ENCODE measurements at places on chromosomes 12 and 14.
A peak's percentile ranks its signal among the peaks of the same experiment; 100 is the strongest.

DNA sequence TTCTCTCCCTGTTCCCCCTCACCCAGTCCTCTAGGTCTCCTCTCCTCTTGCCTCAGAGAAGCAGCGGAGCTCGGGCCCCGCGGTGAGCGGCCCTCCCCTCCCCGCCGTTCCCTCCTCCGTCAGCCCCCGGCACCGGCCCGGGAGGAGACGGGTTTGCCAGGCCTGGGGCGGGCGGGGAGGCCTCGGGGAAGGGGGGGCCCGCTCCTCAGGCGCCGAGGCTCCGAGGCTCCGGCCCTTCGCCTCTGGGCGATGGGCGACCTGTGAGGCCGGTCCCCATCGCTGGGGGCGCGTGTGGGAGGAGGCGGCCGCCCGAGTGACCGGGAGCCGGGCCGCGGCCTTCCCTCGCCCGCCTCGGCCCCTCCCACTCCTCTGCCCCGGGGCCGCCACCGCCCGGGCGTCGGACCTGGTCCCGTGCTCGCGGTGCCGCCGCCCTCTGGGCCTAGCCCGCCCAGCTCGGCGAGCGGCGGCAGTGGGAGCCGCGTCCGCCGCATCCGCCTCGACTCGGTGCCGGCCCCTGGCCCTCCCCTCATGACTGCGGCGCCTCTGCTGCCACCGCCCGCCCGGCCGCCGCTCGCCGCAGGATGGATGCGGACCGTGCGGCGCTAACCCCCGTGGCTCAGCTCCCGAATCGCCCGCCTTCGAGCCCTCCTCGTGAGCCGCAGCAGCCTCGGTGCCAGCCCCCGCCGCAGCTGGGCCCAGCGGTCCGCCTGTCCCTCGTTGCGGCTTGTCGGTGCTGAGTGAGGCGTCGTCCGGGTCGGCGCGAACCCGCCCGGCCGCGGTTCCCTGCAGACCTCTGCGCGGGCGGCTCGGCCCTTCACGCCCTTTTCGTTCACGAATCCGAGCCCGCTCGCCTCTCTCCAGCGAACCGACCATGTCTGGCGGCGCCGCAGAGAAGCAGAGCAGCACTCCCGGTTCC is 574 bp downstream of the WNK1 start:
- DNase-seq, result peak; percentile 70

- no peak for DNase-seq
Observed at GRCh38 chr14:96352708-96353107, 10.4 kb downstream of the ATG2B start.

DNA sequence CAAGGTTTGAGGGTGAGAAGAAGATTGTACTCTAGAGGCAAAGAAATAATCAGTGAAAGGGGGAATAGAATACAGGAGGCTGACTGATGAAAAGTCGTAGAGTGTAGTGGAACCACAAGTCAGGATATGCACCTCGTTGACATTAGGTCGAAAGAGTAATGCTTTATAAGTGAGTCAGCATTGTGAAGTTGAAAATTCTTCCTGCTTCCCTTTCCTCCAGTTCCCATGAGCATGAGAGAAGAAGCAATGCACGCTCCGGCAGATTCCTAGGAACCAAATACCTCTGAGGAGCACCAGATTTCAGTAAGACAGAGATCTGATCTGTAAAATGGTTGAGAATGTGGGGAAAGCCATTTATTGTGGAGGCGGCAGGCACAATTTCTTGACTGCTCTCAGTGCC is 16.5 kb downstream of the CCER1 start:
- DNase-seq, result no peak

GRCh38 chr14:32567543-32568384 is 238.7 kb downstream of the AKAP6 start:
- DNase-seq, result no peak

GRCh38 chr12:67523538-67523937 is 125.0 kb upstream of the DYRK2 start:
- no peak for DNase-seq

DNA sequence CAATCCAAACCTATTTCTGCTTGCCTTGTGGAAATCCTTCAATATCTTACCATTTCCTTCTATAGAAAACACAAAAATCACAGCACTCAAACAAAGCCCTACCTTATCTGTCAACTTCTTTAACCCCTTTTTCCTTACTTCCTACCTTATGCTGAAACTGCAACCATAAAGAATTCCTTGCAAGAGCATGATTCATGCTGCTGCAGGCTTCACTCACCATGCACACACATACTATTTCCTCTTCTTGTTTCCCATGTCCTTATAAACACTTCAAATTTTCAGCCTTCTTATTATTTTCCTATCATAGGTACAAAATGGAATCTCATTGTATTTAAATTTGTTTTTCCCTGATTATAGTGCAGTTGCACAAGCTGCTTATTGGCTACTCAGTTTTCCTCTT is 23.3 kb downstream of the LMNTD1 start:
- no peak for DNase-seq

DNA sequence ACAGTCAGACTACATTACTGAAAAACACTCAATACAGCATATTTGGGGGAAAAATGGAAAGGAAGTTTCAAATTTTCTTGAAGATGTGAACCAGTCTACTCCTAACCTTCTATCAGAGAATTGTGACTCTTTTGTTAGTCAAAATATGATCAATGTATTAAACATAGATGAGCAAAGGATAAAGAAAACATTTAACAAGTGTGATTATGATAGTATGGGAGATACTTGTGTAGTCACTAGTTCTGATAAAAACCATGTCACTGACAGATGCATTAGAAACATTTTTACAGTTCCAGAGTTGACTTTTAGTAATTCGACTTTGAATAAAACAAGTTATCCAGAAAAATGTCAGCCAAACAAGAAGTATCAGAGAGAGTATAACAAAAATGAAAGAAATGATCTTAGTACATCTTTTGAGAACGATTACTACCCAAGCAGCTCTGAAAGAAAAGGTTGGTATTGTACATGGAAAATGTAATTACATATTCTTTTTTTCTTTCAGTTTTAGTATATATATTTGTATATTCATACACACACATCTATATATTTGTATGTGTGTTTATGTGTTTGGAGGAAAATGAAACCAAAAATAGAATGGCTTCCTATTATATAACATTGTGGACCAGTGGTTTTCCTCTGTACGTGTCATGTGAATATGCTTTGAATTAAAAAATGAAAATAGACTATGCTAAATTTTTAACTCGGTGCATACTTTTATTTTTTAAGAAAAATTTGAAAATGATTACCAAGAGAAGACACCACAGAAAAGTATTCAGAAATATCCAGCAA is 63.3 kb upstream of the ABCD2 start:
- DNase-seq, result no peak

- DNase-seq, result no peak
Observed at GRCh38 chr12:79155683-79156082, 291.1 kb downstream of the SYT1 start.

DNA sequence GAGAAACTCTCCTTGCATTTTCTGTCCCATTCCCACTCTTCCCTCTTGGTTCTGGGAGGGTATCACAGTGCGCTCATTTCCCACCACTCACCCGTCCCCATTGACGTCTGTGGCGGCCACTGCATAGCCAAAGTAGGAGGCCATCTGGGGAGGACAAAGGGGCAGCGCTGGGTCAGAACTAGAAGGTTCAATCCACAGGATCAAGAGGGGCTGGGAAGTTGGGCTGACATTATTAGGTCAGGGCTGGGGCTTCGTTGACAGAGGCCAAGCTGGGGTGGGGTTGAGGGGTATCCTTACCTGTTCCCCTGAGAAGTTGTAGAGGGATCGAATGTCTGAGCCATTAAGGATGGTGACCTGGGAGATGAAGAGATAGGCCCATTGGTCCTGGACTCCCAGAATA is 13.5 kb downstream of the ITGA5 start:
- DNase-seq, result no peak

DNA sequence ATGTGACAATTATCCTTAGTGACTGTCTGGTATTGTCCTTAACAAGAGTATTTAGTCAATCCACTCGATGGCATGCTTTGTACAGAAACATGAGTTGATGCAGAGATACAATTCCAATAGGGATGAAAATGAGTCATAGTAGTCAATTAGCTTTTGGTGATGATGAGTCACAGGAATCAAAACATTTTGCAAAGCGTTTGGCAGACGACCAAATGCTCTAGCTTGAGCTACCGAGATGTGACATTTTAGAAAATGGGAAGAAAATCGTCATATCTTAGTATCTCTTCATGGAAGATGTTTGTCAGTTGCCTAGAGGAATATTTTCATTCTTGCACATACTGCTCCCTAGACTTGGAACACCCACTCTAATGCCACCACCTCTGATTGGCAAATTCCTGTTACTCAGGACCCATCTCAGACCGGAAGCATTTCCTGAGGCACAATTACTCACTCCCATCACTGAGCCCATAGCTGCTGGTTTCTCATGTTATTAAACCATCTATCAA is 95.0 kb downstream of the LMNTD1 start:
- DNase-seq, result no peak

DNA sequence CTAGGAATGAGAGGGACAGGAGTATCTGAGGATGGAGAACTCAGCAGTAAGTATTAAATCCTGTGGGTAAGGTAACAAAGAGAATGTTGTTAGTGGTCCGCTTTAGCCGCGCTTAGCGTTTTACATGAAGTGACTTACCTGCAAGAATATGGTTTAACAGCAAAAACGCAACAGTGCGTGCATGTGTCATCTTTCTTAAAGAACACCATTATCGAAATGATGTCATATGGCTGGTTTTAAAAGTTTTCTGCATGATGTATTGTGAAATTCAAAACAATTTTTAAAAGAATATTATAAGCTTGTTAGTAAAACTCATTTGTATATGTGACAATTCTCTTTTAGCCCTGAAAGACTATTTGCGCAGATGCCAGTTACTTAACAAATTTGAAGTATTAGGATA is 1.7 kb downstream of the LEMD3 start:
- no peak for DNase-seq

DNA sequence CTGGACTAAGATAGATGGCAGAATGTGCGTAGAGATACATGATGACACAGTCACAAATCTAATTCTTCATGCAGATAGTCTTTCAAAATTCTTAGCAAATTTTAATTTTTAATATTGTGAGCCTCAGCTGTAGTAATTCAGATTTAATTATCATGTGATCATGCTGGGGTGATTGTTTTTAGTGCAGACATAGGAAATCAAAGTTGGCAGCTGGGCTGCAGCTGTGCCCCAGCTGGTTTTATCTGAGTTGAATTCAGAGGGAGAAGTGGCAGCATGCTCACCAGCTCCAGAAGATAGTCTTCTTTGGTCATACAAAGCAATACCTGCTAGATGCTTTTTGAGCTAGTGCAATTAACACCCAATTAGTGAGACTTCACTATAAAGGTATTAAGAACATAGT is 292.9 kb downstream of the RAD51B start:
- no peak for DNase-seq

All from sigmoid colon (tissue), 7 donors.